ENCODE measurements at places on chromosomes 12 and 14.

DNA sequence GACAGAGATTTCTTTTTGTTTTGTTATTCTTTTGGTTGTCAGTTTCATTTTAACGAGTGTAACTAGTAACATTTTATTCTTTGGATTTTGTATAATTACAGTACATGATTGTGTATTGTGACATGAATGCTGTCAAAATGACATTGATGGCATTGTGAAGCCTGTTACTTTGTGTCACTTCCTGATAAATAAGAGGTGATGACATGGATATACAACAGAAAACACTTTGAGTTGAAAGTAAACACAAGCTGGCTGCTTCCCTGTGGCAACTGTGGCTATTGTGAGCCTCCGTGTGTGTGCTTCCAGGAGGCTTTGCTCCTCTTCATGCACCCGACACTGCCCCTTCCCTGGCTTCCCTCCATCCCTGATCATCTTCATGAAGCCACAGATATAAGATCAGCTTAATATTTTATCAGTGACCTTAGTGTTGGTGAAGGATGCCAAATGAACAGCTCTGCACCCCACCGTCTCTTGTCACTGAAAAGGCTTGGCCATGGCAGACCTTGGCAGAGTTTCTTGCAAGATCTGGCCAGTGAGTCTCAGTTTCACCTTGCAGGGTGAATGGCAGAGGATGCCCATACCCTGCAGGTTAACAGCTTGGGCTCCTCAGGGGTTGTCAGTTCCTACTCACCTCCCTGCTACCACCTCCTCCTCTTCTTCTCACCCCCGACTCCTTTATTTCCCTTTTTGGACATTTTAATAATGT lies 191.9 kb downstream of the EPS8 start:
- no peak for DNase-seq

GRCh38 chr14:22152903-22153302 lies 436.1 kb downstream of the DAD1 start:
- no peak for DNase-seq

DNA sequence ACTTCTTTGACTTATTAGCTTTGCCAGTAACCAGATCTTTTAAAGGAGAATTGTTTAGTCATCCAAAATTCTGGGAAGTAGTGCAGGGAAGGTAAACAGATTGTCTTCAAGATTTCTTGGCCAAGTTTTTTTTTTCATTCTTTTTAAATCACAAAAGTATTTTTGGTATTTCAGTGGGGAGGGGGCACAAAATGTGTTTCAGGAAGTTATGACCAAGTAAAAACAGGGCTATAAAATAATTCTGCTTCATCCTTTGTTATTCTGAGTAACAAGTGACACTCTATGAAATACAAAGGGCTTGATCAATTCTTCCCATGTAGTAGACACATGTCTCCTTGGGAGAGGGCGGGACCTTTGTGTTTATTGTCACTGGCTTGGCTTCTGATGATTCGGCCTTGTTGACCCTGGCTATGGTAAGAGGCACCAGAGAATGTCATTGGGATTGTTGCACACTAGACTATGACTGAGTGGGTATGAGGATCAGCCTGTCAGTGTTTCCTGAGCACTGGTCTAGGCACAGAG lies 55.4 kb downstream of the SUSD6 start:
- DNase-seq, result no peak

- peak; percentile 78 for DNase-seq
Measured at GRCh38 chr12:57430112-57430930, 522 bp downstream of the R3HDM2 start.

DNA sequence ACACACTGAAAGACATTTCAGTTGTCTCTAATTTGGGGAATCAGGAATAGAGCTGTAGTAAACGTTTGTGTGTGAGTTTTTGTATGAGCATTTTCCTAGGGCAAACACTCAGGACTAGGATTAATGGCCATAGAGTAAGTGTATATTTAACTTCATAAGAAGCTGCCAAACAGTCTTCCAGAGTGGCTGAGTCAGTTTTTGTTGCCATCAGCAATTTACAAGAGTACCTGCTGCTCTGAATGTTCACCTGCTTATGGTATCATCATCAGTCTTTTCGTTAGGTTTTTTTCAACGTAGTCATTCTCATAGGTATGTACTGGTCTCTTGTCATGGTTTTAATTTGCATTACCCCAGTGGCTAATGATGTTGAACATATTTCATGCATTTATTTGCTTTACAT lies 30.6 kb upstream of the TRHDE start:
- DNase-seq, result no peak

DNA sequence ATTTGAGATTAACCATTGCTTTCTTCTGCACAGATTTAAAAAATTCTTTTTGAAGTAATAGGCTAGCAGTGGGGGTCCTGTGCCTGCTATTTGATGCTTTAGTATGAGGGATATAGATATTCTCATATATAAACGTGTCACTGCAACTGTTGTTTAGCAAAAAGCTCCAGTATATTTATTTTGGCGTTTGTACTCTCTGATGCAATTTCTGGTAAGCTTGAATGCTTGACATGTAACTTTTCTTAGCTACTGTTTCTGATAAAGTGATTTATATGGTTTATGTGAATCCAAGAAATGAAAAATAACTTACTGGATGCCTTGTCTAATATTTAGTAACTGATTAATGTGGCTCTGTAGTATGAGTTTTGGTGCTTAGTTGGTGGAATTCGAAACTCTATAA lies 77.1 kb downstream of the TTLL5 start:
- DNase-seq, result no peak

DNA sequence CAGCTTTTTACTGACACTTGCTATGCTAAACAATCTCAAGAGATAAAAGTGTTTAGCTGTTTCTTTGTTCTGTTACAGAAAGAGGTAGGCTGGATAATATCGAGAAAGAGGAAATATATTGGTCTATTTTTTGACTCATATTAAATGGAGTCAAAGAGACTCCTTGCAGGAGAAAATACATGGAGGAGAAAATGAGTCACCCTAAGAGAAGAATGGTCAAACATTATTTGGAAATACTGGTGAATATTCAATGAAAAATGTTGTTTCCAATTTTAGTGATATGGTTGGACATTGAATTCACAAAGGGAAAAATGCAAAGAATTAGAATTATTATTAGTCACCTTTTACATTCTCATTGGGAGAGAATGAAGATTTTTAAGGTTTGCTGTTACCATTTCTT lies 3.2 kb downstream of the KCNJ8 start:
- no peak for DNase-seq

GRCh38 chr14:104973385-104974145 lies 4.6 kb downstream of the AHNAK2 start:
- no peak for DNase-seq

GRCh38 chr14:61710853-61711817 lies 15.8 kb downstream of the HIF1A start:
- no peak for DNase-seq
